ENCODE measurements at places on chromosomes 5 and 9. TPM values are rescaled to one million over a fixed set of nuclear protein-coding genes. Genes with fewer than 3 reads are reported as not detected.

DNA sequence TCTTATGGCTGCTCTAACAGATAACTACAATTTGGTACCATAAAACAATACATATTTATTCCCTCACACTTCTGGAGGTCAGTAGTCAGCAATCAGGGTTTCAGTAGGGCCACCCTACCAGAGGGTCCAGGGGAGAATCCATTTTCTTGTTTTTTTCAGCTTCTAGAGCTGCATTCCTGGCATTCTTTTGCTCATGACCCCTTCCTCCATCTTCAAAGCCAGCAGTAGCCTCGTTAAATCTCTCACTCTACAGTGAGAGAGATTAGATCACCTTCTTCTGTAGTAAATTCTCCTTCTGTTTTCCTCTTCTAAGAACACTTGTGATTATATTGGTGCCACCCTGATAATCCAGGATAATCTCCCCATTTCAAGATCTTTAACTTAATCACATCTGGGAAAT is 187.4 kb downstream of the RFK start:
- DNase-seq = no peak
- no peak overlapping the region for H3K27ac ChIP-seq
- no peaks in the 10 kb centered on the region for H3K27me3 ChIP-seq
- no peaks in the 10 kb centered on the region for H3K36me3 ChIP-seq

IRX1 gene
- total RNA-seq = not detected

DNA sequence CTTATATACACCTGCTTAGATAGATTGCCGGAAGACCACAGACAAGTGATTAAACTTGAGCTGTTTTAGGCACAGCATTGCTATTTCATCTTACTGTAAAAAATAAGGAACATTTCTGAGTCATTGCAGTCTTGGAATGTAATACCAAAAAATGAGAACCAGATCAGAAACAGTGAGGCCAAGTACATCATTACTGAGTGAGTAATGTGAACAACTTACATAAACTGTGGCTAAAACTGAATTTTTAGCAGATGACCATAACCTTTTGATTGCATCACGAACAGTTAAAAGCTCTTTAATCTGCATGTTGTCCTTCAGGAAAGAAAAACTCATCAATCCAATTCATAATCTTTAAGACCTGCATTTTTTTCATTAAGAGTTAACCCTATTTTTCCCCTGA is 157.1 kb upstream of the FGF10 start:
- no peaks in the 10 kb centered on the region for H3K4me1 ChIP-seq
- H3K36me3 ChIP-seq = no peaks in the 10 kb centered on the region
- H3K4me3 ChIP-seq = no peak overlapping the region
- DNase-seq = no peak
- no peaks in the 10 kb centered on the region for H3K27me3 ChIP-seq
- no peak overlapping the region for H3K27ac ChIP-seq

HMCN2 gene
- not detected for total RNA-seq

- no peak overlapping the region for H3K4me3 ChIP-seq
- no peaks in the 10 kb centered on the region for H3K4me1 ChIP-seq
- no peaks in the 10 kb centered on the region for H3K36me3 ChIP-seq
- DNase-seq = no peak
- H3K27me3 ChIP-seq = no peaks in the 10 kb centered on the region
- H3K27ac ChIP-seq = no peak overlapping the region
These were observed 126.4 kb upstream of the CXCL14 start for GRCh38 chr5:135705141-135705631.

PCDHB3 gene
- not detected for total RNA-seq

PCDHA1 gene
- total RNA-seq = not detected

SLC36A3 gene
- total RNA-seq = not detected

DNA sequence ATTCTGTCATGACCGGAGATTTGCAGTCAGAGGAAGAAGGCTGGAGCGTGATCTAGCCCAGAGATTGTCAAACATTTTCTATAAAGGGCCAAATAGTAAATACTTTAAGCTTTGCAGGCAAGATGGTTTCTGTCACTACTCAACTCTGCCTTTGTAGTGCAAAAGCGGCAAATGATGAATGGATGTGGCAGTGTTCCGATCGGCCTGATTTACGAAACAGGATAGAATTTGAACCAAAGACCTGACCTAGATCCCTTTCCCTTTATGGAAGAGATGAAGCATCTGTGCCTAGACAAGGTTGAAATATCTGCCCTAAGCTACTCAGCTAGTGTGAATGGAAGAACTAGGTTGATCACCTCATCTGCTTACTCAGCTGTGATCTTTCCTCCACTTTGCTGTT is 209.5 kb downstream of the YTHDC2 start:
- no peaks in the 10 kb centered on the region for H3K4me1 ChIP-seq
- no peak overlapping the region for H3K4me3 ChIP-seq
- no peak for DNase-seq
- no peaks in the 10 kb centered on the region for H3K27me3 ChIP-seq

- no peaks in the 10 kb centered on the region for H3K4me1 ChIP-seq
- no peaks in the 10 kb centered on the region for H3K36me3 ChIP-seq
- H3K27me3 ChIP-seq = no peaks in the 10 kb centered on the region
These were observed 139.0 kb downstream of the IRX1 start for GRCh38 chr5:3734632-3735031.

ADAMTS12 gene
- not detected for total RNA-seq

DNA sequence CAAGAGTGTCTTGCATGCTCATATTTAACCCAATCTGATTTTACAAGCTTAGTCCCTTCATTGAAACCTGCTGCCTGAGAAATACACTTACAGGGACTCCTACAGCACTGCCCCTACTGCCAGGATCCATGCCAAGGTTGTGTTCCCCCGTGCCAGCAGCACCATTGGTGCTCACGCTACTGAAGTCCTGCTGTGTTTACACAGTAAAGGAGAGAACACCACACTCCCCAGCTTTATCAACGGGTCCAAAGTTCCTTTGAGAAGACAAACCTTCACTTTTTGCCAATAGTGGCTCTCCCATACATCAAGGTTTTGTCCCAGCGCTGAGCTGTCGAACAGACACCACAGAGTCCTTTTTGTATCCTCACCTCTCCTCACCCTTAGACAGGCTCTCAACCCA is 155.1 kb upstream of the WWC1 start:
- H3K27ac ChIP-seq = no peak overlapping the region
- H3K36me3 ChIP-seq = no peaks in the 10 kb centered on the region
- no peaks in the 10 kb centered on the region for H3K27me3 ChIP-seq
- DNase-seq = no peak
- peaks cover 2% of the 10 kb centered on the region for H3K4me1 ChIP-seq
- H3K4me3 ChIP-seq = no peak overlapping the region

- H3K4me1 ChIP-seq = peaks cover 21% of the 10 kb centered on the region
- no peak for DNase-seq
- H3K27ac ChIP-seq = no peak overlapping the region
- H3K4me3 ChIP-seq = no peak overlapping the region
- no peaks in the 10 kb centered on the region for H3K36me3 ChIP-seq
These were observed 27.5 kb upstream of the NCS1 start for GRCh38 chr9:130144703-130145102.

DNA sequence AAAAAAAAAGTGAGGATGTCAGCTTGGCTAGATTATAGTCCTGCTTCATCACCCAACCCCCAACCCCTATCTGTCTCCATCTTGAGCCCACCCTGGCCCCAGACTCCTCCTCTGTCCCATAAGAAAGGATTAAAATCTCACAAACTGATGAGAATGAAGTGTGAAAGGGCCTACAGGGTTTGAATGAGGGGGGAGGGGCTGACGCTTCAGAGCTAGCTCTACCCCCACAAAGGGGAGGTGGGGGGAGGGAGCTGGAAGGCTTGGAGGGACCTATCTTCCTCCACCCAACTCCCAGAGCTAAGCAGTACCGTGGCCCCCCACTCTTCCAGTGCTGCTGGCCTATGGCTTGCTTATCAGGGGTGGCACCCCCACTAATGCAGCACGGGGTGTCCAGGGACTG is 43.7 kb upstream of the HAND1 start:
- no peaks in the 10 kb centered on the region for H3K36me3 ChIP-seq
- H3K27me3 ChIP-seq = peaks cover 16% of the 10 kb centered on the region
- H3K4me3 ChIP-seq = no peak overlapping the region

Measured in activated CD4-positive, alpha-beta T cell treated with anti-CD3 and anti-CD28 coated beads, Interleukin-2, amount 10 ng/mL, durations not matched to agents 7 days and 5 days (primary cell).